CD4-positive, alpha-beta T cell (primary cell): ENCODE measurements at places on chromosomes 1 and 21.

- no peak for DNase-seq
Measured at GRCh38 chr1:232473324-232473723, 156.6 kb downstream of the SIPA1L2 start.

DNA sequence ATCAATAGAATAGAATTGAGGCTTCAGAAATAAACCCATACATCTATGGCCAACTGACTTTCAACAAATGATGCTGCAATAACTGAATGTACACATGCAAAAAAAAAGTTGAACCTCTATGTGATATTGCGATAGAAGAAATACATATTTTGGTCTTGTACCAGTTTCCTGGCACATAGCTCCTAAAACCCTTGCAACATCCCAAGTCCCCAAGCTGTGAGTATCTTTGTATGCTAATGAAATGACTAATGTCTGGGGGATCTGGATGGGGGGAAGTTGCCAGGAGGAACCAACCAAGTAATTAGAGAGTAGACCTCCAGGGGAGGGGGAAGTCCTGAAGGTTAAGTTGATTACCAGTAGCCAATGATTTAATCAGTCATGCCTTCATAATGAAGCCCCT is 24.4 kb downstream of the BLZF1 start:
- DNase-seq: no peak

DNA sequence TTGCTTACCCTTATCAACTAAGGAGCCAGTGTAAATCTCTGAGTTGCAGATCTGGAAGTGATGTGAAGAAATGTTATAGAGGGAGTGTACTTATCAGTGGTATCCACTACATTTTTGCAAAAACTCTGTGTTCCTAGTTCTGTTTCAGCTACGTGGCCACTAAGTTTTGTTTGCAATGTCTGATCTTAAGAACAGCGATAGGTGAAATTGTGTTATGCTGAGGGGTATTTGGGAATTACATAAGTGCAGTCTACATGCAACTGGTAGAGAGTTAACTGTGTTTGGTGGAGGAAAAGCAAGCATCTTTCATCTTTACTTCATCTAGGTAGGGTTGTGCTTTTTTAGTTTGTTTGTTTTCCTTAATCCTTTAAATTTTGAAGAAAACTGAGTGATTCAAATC is 198.8 kb upstream of the SGIP1 start:
- no peak for DNase-seq

DNA sequence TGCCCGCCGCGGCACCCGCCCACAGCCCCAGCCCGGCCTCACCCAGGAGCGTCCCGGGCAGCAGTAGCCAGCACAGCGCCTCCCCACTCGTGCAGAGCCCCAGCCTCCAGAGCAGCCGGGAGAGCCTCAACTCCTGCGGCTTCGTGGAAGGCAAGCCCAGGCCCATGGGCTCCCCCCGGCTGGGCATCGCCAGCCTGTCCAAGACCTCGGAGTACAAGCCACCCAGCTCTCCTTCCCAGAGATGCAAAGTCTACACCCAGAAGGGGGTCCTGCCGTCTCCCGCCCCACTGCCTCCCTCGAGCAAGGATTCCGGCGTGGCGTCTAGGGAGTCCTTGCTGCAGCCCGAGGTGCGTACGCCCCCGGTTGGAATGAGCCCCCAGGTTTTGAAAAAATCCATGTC is 531.2 kb downstream of the KIF26B start:
- DNase-seq: no peak
